ENCODE measurements at places on chromosomes 2 and 18.

GRCh38 chr2:144630459-144631215 lies 110.7 kb upstream of the ZEB2 start:
- DNase-seq: no peak

DNA sequence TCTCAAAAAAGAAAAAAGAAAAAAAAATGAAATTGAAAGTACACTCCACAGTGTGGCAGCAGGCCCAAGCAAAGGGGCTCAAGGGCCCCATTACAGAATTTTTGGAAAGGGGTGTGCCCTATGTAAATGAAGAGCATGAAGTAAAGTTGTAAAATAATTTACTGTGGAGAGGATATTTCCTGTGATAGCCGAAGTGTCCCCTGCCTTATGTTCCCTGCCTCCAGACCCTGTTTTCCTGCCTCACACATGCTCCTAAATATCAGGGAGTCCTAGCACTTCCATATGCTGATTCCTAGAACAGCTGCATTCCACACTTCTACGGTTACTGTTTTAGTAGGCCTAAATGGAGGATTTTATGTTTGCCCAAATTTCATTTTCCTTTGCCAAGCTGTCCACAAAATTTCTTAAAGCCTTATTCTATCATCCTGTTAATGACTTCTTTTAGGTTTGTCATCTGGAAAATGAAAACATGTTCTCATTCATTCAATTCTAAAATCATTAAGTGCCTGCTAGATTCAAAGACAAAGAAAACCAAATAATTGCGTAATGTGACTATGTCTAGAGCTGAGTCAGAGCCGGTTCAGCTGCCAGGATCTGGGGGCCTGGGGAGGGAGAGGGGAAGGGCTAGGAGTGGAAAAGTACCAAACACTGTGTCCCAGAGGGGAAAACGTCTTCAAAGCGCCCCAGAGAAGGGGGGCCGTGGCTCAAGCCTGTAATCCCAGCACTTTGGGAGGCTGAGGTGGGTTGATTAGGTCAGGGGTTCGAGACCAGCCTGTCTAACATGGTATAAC lies 25.9 kb upstream of the IMPA2 start:
- DNase-seq: no peak

DNA sequence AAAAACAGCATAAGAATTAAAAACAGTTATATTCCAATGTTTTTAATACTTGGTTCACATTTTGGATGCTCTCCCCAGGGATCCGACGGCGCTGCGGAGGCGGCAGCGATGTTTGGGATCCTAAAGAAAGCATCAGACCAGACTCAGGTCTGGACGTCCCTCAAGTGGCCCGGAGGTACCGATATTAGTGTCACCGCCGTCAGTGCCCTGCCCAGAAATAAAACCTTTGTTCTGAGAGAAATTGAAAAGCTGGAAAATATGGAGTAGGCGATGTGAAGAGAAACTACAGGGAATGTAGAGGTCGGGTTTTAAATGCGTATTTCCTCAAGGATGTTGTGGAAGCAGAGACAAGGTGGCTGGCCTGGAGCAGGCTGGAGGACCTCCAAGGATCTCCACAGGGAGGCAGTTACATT lies 683 bp upstream of the TBC1D8 start:
- no peak for DNase-seq

DNA sequence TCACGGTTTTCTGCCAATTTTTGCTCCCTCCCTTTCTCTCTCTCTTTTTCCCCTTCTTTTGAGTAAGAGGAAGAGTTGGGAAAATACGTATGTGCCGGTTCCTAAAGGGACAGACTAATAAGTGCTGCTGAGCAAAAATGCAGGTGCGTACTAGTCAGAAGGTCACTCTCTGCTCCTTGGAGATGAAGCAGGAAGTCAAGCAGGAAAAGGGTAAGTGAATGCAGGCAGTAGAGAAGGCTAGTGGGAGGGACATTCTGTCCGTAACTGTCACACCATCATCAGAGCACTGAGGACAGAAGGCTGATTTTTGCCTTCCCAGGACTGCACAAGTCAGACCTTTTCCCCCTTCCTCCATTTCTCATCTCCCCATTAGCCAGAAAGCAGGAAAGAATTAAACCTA lies 105.7 kb downstream of the CDH2 start:
- DNase-seq: no peak

DNA sequence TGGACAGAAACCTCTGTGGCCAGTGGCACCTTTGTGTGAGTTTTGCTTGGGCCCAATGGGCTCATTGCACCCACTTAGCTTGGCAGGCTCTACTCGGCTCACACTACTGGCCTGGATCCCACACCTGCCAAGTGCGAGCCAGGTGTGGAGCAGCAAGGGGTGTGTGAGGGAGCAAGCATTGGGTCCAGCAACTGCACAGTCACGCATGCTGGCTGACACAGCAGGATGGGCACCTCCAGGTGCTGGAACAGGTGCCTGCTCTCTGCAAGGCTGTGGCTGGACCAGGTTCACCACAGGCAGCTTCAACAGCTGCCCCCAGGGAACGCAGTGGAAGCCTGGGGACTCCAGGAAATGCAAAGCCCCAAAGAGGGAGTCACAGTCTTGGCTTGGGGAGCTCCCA lies 94.2 kb downstream of the DOK6 start:
- no peak for DNase-seq

- DNase-seq: no peak
Observed at GRCh38 chr2:197500503-197501131, 438 bp downstream of the HSPE1 start.

- no peak for DNase-seq
Observed at GRCh38 chr2:114968748-114969400, 526.4 kb downstream of the DPP10 start.

GRCh38 chr18:80210312-80211083 lies 36.8 kb downstream of the PARD6G start:
- no peak for DNase-seq

GRCh38 chr2:19363474-19363778 lies 5.0 kb upstream of the OSR1 start:
- no peak for DNase-seq

DNA sequence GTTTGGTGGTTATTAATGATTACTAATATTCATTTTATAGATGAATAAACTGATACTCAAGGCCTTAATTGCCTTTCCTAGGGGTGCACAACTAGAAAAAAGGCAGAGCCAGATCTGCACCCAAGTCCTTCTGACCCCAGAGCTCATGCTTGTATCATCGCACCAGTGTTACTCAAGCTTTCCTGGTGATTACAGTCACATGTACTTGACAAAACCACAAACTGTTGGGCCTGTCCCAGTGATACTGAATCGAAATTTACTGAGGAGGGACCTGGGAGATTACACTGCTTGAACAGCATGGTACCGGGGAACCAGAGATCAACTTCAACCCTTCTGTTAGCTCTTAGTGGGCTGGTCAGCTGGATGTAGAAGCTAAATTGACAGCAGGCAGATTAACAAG lies 33.7 kb downstream of the FASTKD2 start:
- DNase-seq: no peak

GRCh38 chr2:196712867-196713266 lies 73.4 kb downstream of the CCDC150 start:
- DNase-seq: no peak

- no peak for DNase-seq
Observed at GRCh38 chr2:143732076-143732475, 602.9 kb downstream of the ARHGAP15 start.

GRCh38 chr2:37652199-37652640 lies 19.2 kb downstream of the CDC42EP3 start:
- DNase-seq: no peak

- DNase-seq: no peak
Observed at GRCh38 chr2:24429197-24430074, 61.6 kb upstream of the NCOA1 start.

- DNase-seq: no peak
Observed at GRCh38 chr18:60112369-60112768, 212.6 kb downstream of the PMAIP1 start.

GRCh38 chr2:207875473-207876212 lies 105.9 kb upstream of the FZD5 start:
- no peak for DNase-seq

DNA sequence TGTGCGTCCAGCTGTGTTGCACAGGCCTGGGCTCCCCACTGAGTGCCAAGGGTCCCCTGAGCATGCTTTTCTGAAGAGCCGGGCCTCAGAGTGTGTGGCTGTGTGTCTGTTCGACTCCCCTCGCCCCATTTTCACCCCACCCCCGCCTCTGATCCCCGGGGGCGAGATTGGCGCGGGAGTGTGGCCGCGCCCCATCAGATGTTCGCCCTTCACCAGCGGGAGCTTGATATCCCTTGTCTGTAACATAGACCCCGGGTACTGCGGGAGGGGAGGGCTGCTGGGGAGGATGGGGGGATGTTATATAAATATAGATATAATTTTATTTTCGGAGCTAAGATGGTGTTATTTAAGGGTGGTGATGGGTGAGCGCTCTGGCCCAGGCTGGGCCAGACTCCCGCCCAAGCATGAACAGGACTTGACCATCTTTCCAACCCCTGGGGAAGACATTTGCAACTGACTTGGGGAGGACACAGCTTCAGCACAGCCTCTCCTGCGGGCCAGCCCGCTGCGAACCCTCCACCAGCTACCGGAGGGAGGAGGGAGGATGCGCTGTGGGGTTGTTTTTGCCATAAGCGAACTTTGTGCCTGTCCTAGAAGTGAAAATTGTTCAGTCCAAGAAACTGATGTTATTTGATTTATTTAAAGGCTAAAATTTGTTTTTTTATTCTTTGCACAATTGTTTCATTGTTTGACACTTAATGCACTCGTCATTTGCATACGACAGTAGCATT lies 1.5 kb downstream of the RHOB start:
- DNase-seq: no peak

DNA sequence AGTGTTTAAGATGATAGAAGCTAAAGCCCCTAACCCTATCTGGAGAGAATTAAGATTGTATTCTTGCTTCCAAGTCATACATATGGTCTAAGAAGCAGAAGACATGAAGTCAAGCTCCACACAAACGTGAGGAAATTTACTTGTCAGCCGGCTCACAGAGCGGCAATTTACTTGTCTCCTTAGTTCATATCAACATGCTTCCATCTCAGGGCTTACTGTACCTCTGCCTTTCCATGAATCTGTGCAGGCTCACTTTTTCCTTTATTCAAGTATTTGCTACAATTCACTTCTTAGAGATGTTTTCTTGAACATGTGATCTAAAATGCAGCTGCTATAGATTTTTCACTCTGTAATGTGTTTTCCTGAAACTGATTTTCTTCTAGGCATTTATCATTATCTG lies 1386.4 kb downstream of the LRP1B start:
- DNase-seq: no peak

DNA sequence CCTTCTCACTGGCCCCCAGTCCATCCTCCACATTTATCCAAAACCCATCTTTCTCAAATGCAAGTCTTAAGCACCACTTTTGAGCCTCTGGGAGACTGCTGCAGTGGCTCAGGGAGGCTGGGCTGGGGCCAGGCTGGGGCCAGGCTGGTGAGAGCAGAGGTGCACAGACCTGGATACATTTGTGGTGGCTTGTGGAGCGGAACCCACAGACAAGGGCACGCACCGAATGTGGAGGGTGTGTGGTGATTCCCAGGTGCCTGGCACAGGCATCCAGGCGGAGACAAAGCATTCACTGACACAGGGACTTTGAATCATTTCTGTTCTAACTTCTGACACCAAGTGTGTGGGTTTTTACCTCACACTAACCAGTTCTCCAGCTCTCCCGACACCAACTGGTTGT lies 42.2 kb upstream of the MGAT4A start:
- DNase-seq: no peak

- no peak for DNase-seq
Observed at GRCh38 chr2:119106301-119106897, 52.2 kb downstream of the C1QL2 start.

- DNase-seq: no peak
Observed at GRCh38 chr18:9986156-9986930, 72.5 kb downstream of the VAPA start.

GRCh38 chr2:190062601-190063000 lies at the start of gene MSTN:
Gene MSTN (minus strand): TSS chr2:190062729. CDS start chr2:190062596, 133 bp downstream.
- no peak for DNase-seq

- DNase-seq: no peak
Observed at GRCh38 chr2:557635-558301, 119.4 kb downstream of the TMEM18 start.

DNA sequence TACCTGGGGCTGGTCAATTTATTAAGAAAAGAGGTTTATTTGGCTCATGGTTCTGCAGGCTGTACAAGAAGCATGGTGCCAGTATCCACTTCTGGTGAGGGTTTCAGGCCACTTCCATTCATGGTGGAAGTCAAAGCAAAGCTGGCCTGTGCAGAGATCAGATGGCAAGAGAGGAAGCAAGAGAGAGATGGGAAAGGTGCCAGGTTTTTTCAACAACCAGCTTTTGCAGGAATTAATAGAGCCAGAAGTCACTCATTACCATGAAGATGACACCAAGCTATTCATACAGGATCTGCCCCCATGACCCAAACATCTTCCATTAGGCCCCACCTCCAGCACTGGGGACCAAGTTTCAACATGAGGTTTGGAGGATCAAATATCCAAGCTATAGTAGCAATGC lies 56.8 kb upstream of the ST3GAL5 start:
- DNase-seq: no peak

DNA sequence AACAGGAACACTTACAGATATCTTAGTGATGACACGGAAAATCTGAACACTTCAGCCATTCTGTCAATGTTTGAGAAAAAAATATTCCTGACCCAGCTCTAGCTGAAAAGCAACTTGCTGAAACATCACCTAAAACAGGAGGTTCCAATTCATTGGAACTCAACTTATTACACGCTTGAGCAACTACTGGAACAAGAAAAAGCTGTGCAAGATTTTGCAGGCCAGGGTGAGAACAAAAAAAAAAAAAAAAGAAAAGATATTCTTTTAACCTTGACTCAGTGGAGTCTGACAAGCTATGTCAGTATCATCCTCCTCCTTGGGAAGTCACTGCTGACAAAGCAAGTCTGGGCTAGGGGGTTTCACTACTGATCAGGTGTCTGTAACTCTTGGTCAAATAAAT lies 351.0 kb downstream of the SS18 start:
- no peak for DNase-seq

DNA sequence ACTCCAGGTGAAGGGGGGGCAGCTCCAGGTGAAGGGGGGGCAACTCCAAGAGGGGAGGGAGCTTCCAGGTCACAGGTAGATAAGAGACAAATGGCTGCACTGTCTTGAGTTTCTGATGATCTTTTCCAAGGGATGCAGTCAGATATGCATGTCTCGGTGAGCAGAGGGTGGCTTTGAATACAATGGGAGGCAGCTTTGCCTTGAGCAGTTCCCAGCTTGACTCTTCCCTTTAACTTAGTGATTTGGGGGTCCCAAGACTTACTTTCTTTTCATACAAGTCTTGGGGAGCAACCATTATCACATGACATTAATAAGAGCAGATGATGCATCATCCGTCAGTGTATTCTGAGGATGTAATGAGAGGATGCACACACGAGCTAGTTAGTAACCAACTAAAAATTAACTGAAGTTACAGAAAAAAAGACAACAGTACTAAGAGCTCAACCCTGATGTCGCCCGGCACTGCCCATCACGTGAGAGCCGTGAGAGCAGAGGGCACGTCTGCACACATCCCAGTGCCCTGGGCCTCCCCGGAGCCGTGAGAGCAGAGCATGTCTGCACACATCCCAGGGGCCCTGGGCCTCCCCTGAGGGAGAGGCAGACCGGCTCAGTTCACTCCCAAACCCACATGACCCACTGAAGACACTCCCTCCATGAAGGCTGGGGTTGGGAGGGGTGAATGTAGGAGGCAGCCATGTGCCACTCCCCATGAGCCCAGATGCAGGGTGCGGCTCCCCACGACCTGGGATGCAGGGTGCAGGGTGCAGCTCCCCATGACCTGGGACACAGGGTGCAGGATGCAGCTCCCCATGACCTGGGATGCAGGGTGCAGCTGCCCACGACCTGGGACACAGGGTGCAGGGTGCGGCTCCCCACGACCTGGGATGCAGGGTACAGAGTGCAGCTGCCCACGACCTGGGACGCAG lies 39.4 kb downstream of the PXDN start:
- no peak for DNase-seq

GRCh38 chr2:174009488-174010223 lies 44.5 kb upstream of the SP3 start:
- DNase-seq: no peak
